ENCODE measurements at places on chromosomes 2 and 18.

- no peak for DNase-seq
Measured at GRCh38 chr2:186918495-186918894, 69.5 kb upstream of the ZSWIM2 start.

DNA sequence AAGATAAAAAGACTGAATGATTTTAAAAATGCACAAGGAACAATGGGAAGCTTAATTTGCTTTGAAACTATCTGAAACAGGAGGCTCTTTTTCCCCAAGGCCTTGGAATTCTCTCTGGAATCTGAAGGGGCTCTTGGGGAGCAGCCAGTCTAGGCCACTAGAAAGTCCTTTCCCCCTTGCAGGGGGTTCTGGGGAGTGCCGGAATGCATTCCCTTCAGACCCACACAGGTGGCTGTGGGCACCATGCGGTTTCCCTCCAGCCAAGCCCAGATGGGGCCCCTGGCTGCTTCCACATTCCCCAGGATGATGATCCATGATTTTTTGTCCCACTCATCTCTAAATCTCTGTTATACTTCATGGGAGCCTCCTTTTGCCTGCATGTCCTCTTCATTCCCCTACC lies 10.7 kb downstream of the GPR45 start:
- DNase-seq = no peak

DNA sequence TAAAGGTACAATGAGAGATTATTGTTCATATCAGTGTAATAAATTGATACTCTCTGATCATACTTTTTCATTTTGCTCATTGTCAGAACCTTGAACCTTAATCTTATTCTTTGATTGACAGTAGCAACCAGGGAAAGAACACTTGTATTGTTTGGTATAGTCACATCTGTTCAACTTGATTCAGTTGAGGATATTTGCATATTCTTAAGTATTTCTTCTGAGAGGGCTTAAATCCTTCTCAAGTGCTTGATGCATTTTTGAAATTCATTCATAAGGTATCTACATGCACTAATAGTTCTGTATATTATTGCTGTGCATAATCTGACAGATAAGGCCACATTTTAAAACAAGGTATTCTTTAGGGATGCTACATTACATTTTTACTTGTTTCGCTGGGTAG lies 118.9 kb downstream of the EHBP1 start:
- no peak for DNase-seq

- DNase-seq = no peak
Measured at GRCh38 chr2:177188482-177189469, 23.8 kb upstream of the HNRNPA3 start.

- DNase-seq = no peak
Measured at GRCh38 chr2:238401551-238401950, 25.2 kb upstream of the ASB1 start.

DNA sequence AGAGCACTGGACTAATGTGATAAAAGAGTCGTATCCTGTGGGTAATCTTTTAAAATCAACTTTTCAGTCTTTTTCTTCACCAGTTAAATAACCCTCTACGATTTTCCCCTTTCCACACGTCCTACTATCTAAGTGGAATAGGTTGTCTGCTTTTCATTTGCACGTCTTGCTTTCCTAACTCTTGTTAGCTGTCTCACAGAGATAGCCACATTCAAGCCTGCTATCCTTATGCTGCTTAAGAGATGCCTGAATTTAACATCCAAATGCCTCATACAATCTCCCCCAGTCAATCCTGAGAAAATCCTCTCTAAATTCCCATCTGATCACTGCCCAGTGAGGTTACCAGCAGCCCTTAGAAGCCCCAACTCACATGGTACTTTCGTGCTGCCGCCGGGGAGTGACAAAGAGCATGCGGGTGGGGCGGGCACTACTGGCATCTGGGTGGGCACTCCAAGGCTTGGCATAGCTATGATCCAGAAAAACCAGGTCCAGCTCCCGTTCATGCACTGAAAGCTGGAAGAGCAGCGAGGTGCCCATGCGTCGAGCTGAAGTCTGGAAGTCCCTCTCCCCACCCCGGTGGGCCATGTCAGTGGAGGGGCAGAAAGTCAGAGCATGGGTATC lies 1.5 kb downstream of the KANSL3 start:
- no peak for DNase-seq

GRCh38 chr2:35501076-35501475 lies 854.5 kb upstream of the CRIM1 start:
- DNase-seq = no peak

- no peak for DNase-seq
Measured at GRCh38 chr18:75075016-75075305, 134.0 kb downstream of the PTGR3 start.

DNA sequence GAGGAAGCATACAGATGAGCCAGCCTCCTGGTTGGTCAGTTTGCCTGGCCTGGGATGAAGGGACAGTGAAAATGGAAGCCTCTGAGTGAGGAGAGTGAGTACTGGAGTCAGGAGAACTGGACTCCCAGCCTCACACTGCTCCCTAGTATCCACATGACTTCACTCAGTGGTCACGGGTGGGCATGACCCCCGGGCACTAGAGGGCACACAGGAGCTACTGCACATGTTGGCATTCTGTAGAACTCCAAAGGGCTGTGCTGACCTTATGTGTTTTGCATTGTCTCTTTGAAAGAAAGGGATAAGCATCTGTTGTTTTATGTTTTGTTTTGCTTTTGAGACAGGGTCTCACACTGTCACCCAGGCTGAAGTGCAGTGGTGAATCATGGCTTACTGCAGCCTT lies 23.7 kb downstream of the NCAPH start:
- no peak for DNase-seq

- no peak for DNase-seq
Measured at GRCh38 chr2:2889646-2890045, 488.0 kb downstream of the EIPR1 start.

DNA sequence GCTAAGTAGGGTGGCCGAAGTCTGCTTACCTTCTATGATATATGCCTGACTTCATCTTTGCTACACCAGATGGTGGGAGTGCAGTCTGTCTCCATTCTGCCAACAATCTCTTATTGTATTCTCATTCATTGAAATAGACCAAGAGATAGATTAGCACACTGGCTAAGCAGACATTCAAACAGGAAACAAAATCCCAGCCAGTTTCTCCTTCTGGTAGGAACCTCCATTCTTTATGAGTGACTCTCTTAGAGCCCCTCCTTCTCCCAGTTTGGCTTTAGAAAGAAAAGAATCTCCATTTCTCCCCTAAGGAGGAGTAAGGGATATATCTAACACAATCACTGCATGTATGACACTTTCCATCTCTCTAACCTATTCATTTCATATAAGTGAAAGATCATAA lies 118.9 kb upstream of the COL5A2 start:
- DNase-seq = no peak

GRCh38 chr2:173740639-173741038 lies 224.5 kb downstream of the SP3 start:
- no peak for DNase-seq

DNA sequence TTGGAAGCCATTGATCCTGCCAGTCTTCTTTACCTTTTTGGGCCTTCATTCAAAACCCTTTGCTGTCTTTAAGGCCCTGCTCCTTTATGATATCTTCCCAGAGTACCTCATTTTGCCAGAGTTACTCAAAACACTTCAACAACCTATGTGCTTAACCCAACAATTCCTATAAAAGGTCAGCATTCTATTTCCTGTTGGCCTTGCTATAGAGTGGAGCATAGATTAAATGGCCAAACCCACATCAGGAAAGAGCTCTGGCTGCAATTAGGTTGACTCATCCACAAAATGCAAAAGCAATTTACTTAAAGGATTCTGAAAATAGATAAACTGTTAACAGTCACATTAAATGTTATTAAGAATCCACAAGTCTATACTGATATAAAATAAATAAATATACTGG lies 21.2 kb downstream of the MRPL33 start:
- DNase-seq = peak; percentile 48

DNA sequence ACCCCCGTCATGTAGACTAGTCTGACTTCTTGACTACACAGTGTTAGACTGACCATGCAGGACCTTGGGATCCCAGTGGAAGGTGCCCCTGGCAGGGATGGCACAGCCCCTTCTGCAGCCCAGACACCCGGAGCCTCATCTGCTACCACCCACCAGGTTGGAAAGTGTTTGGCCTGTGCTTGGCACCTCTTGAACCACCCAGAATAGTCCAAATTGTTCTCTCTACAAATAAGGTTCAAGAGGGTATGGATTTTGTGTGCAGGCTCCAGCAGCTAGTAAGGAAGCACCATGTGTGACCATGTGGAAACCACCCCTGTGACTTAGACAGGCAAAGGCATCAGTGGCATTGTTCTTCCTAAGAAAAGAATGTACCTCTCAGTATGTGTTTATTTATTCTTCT lies 18.4 kb downstream of the L3MBTL4 start:
- no peak for DNase-seq

DNA sequence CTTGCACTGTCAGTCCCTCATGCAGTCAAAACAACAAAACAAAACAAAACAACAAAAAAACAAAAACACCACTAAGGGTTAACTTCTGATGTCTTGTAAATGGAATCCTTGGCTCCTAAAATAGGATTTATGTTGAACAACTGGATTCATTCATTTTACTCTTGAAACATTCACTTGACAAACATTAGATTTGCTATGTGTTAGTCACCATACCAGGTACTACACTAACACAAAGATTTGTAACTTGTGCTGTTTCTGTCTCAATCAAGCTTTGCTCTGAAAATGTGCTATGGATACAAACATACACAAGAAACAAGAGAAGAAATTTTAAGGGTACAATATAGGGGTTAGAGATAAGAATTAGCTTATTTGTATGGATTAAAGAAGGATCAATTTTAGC lies 812.8 kb downstream of the LRP1B start:
- no peak for DNase-seq

DNA sequence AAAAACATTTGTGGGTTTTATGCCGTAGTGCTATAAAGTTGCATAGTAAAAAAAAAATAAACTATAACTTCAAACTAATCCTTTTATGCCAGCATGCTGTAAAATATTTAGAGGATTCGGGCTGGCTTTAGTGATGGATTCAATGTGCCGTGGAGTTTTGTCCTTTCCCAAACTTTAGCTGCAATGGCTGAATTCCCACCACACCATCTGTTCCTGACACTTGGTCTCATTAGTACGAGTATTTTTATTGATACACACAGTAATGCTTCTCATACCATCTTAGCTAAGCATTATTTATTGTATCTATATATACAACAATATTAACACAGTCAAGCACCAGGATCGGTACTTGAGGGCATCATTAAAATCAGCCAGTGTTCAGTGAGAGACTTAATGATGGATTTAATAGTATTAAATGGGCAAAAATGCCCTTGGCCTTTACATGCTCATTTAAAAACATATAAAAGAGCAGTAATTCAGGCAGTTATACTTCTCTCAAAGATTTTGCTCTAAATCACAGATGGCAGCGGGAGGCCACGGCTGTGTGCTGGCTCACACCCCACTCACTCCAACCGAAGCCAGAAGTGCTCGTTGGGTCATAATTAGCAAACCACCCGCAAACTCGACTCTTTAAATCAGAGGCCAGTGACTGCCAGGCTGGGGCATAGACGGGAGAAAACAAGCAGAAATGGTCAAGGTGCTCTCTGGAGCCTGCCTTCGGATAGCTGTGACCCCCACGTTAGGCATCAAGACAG lies 297.0 kb upstream of the REV1 start:
- DNase-seq = no peak

GRCh38 chr18:9594823-9595596 lies 19.3 kb downstream of the PPP4R1 start:
- DNase-seq = no peak

- DNase-seq = no peak
Measured at GRCh38 chr2:10499911-10500521, 51.9 kb upstream of the ODC1 start.

- DNase-seq = no peak
Measured at GRCh38 chr2:80506563-80506962, 202.0 kb upstream of the LRRTM1 start.

DNA sequence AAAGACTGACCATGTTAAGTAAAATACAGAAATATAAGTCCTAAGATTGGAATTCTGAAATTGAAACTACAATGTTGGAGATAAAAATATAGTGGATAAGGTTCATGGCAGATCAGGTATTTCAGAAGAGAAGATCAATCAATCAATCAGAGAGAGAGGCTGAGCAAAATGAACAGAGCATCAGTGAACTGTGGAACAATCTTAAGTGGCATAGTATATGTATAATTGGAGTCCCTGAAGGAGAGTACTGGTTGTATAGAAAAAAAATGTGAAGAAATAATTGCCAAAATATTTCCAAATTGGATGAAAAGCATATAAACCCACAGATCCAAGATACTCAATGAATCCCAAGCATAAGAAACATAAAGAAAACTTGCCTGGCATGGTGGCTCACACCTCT lies 35.0 kb downstream of the ASB18 start:
- DNase-seq = no peak

- DNase-seq = peak; percentile 3
Measured at GRCh38 chr2:24471662-24472061, 19.4 kb upstream of the NCOA1 start.

DNA sequence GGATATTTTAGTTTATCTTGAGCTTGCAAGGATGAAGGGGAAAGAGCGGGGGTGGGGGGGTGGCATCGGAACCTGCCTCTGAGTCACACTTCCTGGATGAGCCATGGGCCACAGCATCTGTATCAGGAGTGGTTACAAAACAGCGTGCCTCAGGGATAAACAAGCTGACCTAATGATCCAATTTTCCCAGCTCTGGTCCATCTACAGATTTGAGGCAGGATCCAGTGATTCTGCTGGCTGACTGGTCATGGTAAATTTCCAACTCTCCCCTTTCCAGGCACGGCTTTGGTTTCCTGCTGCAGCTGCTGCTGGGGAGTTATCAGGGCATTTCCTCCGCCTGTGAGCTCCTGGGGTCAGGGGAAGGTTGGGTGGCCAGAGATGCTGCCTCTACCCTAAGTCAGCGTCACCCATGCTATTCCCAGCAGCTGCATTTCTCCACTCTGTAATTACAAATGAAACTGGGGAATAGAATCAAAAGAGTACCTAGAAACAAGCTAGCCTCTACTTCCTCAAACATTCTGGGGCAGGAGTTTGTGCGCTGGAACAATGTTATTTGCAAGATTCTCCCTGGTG lies 4.7 kb upstream of the HPCAL1 start:
- DNase-seq = peak; percentile 68

- DNase-seq = peak; percentile 19
Measured at GRCh38 chr18:36572135-36572856, 256.5 kb downstream of the TPGS2 start.

DNA sequence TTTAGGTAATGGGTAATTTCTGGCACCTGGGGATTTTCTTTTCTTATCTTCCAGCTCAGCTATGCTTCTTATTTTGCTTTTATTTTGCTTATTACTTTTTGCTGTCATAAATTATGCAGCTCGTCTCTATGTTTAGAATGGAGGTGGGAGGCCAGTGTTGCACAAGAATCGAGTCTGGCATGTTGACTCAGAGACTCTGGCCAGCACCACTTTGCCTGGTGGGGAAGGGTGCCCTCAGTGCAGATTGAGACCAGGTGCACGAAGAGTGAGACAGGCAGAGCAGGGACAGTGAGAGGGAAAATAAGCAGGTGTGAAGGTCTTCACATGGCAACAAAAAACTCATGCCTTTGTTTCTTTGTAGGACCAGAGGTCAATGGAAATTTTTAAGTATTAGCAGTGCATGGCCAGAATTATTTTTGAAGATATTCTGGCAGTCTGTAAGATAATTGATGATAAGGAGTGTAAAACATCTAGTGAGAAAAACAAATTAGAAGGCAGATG lies 59.2 kb upstream of the SLC5A7 start:
- DNase-seq = no peak

Measured in MV-4-11 (cell line).